ENCODE measurements at places on chromosomes 2 and 18.

- no peak for DNase-seq
Measured at GRCh38 chr2:128545829-128546228, 227.2 kb upstream of the HS6ST1 start.

- DNase-seq: peak; percentile 27
Measured at GRCh38 chr2:29293830-29294438, 178.7 kb downstream of the CLIP4 start.

- no peak for DNase-seq
Measured at GRCh38 chr2:69560147-69560482, 83.4 kb downstream of the AAK1 start.

- DNase-seq: no peak
Measured at GRCh38 chr18:50642439-50642838, 82.6 kb downstream of the MAPK4 start.

- DNase-seq: no peak
Measured at GRCh38 chr2:144331674-144332355, 188.1 kb downstream of the ZEB2 start.
